ENCODE measurements at places on chromosomes 7 and 10.

- no peak for DNase-seq
Measured at GRCh38 chr7:50704844-50705243, 77.9 kb downstream of the GRB10 start.

GRCh38 chr7:39085590-39086049 is 107.9 kb downstream of the POU6F2 start:
- no peak for DNase-seq

- no peak for DNase-seq
Measured at GRCh38 chr7:1348096-1348822, 111.0 kb downstream of the MICALL2 start.

- DNase-seq = no peak
Measured at GRCh38 chr7:113370910-113371309, 252.6 kb upstream of the SMIM30 start.

DNA sequence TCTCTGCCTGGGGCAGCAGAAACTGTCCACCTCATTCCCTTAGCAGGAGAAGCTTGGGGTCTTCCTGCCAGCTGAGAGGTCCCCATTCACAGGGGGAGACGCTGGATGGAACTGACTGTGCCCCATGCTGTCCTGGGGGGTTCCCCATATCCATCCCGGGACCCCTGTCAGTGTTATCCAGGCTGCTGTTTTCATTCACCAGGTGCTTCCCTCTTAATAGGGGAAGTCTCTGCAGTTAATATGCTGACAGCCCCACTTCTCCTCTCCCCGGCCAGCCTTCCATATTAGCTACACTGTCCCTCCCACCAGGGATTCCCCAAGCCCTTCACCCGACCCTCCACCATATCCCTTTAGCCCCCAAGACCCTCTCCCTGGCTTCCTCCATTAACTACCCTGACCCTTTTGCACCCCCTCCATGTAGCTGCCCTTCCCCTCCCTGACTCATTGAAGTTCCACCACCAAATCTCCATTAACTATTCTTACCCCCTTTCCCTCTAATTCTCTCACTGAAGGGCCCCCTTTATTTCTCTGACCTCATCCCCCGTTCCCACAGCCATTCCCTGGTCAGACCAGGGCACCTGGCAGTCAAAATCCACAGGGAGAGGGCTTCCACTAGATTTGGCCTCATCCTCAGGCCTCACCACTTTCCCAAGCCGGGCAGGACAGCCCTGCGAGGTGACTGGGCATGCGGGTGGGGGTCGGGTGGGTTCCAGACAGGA is 92.0 kb upstream of the PAX2 start:
- no peak for DNase-seq

DNA sequence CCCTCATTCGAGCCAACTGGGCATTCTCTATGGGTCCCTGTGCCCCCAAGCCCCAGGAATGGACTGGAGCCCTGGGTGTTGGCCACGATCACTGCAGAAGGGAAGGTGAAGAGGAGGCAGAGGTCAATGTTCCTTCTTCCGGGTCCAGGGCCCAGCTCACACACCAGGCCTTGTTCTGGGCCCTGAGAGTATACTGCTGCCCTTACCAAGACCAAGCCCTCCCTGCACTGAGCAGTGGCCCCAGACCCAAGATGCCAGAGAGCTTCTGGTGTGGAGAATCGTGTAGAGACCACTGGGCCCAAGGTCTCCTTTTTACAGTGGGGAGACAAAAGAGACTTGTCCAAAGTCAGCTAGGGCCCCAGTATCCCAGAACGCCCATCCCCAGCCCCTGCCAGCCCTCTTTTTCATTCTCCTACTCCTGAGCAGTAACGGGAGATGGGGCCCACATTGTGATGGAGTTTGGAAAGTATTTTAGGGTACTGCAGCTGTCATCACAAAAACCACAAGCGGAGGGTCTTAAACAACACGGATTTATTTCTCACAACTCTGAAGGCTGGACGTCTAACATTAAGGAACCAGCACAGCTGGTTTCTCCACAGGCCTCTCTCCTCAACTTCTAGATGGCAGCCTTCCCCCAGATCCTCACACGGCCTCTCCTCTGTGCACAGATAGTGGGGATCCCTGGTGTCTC is 79.4 kb downstream of the PDGFA start:
- no peak for DNase-seq

DNA sequence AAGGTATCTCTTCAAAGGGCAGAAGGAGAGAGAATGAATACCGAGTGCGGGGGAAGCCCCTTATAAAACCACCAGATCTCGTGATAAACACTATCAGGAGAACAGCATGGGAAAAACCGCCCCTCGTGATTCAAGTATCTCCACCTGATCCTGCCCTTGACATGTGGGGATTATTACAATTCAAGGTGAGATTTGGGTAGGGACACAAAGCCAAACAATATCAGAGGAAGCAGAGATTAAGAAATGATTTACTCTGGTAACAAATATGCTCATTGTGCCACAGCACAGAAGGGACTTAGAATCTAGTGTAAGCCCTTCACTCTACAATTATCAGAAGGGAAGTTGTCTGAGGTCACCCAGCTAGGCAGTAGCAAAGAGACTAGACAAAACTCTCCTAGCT is 40.1 kb upstream of the ZNRF2 start:
- DNase-seq = no peak

GRCh38 chr10:37754538-37755323 is 102.7 kb downstream of the ZNF248 start:
- DNase-seq = peak; percentile 27

GRCh38 chr7:108308276-108308675 is 148.0 kb downstream of the NRCAM start:
- DNase-seq = no peak

DNA sequence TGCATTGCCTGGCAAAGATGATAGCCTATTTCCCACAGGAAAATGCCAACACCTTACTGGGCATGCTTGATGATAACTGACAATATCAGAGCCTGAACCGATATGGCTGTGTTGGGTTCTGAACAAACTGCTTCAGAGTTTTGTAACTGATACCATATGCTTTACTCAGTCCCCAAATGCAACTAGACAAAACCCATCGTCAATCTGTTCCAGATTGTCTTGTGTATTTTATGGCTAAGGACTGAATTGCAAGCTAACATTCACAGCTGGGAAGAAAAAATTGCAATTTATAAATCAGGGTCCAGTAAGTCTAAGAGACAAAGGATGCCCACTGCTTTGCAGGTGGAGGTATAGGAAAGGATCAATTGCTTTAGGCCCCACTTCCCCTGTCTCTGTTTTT is 116.8 kb upstream of the WNT16 start:
- DNase-seq = no peak

DNA sequence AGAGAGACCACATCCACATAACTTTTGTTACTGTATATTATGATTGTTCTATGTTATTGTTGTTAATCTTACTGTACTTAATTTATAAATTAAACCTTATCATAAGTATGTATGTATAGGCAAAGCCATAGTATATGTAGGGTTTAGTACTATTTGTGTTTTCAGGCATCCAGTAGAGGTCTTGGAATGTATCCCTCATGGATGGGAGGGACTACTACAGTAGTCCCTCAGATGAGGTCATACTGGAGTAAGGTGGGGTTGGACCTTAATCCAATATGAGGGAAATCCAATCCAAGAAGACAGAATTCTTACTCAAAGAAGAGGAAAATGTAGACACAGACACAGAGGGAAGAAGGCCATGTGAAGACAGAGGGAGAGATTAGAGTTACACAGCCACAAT is 34.1 kb upstream of the MALRD1 start:
- DNase-seq = no peak

DNA sequence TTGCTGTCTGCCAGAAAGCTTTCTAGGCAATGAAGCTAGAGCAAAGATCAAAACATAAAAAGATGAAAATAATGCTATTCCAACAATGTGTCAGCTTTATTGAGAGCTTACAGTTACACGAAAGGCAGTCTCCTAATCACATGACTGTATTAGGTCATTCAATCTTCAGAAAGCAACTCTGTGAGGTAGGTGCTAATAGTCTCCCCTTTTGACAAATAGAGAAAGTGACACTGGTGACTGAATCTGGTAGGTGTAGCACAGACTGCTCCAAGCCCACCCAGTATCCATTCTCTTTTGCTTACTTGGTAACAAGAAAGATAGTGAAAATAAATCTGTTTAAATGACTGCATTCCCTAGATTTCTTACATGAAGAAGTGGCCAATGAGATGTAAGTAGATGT is 58.8 kb downstream of the DGKB start:
- DNase-seq = no peak

DNA sequence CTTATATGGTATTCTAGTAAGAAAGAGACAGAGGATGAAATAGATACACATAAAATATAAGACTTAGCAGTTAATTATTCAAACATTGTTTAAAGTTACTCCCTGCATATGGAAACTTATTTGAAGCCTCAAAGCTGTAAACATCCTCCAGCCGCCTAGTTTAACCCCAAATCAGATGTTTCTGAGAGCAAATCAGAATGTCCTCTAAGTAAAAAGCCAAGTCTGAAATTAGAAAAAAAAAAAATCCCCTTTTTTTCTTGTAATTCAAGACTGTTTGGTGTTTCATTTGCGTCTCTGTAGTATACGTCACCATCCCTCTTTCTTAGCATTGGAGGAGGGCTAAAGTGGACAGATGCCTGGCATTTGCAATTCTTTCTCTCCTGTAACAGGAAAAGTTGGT is 46.4 kb downstream of the TMEM26 start:
- no peak for DNase-seq

DNA sequence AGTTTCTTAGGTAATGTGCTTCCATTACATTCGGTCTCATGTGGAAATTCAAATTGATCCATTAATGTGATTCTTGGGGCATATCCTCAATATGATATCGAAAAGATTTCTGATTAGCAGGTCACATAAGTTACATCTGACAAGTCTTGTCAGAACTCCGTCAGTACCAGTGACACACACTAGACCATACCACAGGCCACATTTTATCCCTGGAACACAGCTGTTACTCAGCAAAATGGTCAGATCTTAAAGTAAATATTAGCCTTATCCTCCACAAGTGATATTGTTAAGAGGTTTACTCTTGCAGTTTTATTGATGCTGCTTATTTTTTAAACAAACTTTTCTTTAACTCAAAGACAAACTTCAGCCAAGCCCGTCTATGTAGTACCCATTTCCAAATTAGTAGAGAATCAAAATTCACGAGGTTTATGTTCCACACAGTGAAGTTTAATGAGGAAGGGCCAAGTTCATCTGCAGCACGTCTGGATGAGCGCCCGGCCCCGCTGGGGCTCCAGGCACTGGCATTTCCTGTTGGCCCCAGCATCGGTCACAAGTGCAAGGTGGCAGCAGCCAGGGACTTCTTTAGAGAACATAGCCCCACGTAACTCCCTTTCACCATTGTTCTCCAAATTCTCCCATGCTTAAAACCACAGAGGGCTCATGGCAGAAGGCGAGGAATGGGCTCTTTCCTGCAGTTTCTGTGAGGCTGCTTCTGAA is 132.2 kb downstream of the VIPR2 start:
- DNase-seq = no peak

DNA sequence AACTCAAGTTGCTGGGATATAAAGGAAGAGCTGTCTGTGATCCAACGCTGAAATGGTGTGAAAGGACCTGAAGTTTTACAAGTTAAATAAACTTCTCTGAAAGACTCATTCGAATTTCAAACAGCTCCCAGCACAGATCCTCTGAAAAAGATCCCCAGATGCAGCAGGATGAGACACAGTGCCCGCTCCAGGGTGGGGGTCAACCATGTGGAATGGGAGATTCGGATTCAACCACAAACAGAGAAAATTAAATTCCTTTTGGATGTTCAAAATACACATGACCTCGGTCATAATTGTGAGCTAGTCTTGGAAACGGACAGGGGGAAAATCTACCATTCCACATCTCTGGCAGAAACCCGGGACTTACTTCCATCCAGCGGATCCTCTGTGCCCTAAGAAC is 119.6 kb downstream of the PRKAG2 start:
- no peak for DNase-seq

DNA sequence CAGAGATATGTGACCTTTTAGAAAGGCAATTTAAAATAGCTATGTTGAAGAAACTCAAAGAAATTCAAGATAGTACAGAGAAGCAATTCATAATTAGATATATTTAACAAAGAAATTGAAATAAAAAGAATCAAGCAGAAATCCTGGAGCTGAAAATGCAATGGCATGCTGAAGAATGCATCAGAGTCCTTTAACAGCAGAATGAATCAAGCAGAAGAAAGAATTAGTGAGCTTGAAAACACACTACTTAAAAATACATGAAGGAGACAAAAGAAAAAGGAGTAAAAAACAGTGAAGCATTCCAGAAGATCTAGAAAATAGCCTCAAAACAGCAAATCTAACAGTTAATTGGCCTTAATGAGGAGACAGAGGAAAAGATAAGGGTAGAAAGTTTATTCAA is 20.0 kb downstream of the ZPBP start:
- no peak for DNase-seq

- DNase-seq = peak; percentile 85
Measured at GRCh38 chr10:97713826-97714400, 383 bp downstream of the MARVELD1 start.

- DNase-seq = no peak
Measured at GRCh38 chr10:25487266-25487665, 312.5 kb downstream of the GPR158 start.

DNA sequence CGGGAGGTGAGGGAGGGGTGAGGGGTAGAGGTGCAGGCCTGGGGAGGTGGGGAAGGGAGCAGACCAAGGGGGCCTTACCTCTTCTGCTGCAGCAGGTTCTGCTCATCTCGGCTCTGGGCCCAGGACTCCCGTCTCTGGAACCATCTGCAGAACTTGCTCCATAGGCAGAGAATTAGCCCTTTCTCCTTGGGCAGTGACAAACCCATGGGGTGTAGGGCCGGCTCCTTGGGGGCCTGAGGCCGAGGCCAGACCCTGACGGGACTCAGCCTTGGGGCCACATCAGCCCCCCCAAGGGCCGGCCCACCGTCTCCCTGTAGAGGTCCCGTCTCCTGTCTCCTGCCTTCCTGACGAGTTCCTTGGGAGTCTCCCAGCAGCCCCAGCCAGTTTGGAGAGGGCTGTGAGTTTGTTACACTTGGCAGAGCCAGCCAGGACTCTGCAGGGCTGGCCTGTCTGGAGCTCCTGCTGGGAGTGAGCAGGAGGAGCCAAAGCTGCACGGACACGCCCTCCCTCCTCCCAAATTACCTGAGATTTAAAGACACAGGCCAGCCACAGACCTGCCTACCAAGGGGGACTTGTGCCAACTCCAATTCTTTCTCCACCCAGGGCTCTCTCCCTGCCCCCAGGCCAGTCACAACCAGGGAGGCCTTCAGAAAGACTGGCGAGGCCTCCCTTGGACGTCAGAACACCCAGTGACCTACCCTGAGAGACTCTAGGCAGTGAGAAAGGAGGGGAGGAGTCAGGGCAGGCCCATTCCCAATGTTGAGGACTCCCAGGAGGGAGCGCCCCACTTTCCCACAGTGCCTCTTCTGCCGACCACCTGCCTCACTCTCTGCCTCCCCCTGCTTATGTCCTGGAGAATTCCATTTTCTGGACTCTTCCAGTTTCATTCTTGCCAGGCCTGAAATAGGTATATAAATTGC is at the start of gene TRPV6:
TSS of gene TRPV6 (minus strand) at position 435 of the 920 bp plus-strand sequence.
- DNase-seq = no peak

- peak; percentile 60 for DNase-seq
Measured at GRCh38 chr10:115093286-115093775, at the start of gene ATRNL1. ATRNL1 (plus strand) TSS chr10:115093365; CDS start chr10:115093751, 386 bp downstream.
